ENCODE measurements at places on chromosomes 7 and 10. TPM values are rescaled to one million over a fixed set of nuclear protein-coding genes. Genes with fewer than 3 reads are reported as not detected.

Gene ZNF107
- 1.5 TPM for total RNA-seq

Gene MKI67
- 23.2 TPM for total RNA-seq

Gene PNLIPRP1
- not detected for total RNA-seq

Gene HOXA3
- 2.3 TPM for total RNA-seq

Gene VAX1
- not detected for total RNA-seq

Gene PRKG1
- 10.1 TPM for total RNA-seq

Gene ASCC1
- total RNA-seq, result 19.6 TPM
